Endothelial cell (in vitro differentiated cells): ENCODE measurements at places on chromosomes 12 and 14.

DNA sequence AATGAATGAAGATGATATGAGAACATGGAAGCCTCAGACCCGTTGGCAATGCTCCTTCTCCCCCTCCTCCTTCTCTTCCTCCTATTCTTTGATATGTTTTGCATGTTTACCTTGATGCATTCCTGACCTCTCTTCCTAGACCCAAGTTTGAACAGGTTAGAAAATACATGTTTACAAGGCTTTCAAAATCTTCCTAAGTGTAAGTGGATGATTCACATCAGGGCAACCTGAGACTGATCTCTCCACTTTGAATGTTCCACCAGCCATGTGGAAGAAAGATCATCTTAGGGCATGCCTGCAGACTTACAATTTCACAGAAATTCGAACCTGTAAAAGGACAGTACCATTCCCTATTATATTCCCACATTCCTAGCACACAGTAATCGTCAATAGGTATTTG, 18.0 kb upstream of the LDHB start:
- DNase-seq = no peak

DNA sequence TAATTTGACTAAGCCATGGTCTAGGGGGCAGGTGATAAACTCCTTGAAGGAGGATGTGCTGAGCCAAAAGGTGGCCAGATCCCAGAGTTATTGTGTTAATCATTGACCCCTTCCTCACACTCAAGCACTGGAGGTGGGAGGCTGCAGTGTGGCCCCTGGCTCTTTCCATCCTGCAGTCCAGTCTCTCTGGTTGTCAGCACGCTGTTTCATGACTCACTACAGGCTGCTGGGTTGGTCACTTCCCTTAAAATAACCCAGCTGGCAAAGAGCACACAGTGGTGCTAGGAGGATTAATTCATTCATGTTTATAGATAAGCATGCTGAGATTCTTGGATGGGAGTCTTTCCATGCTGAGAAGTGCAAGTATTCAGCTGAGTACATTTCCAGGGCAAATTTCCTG, 228.9 kb downstream of the ANO2 start:
- DNase-seq = no peak

DNA sequence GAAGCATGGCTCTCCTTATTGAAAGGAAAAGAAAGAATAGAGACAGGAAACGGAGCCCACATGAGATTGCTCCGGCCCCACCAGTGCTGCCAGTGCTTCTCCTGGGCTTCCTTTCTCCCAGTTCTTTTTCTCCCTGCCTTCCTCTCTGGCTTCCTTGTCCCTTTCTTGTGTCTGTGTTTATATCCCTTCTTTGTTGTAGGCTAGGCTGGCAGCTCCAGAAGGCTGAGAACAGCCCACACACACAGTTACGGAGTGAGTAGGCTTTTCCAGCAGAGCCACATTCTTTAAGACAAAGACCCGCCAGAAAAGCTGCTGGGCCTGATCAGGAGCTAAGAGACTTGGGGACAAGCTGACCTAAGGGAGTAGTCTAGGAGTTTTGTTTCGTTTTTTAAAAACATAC, 13.0 kb downstream of the CIPC start:
- DNase-seq = peak; percentile 45

DNA sequence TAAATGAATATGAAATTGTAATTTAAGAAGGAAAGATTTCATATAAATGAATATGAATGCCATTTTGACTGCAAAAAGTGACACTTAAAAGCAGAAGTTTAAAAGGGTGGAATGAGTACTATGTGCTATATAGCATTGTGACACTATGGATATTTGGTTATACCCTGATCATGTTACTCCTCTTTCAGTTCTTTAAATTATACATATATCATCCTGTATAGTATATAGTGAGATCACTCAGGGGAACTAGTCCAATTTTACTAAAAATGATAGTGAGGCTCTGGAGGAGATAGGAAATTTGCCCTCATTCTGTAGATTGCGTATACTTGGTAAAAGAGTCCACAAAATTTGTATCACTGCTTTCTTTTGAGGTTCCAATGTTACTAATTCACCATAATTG, 155.7 kb upstream of the BTG1 start:
- no peak for DNase-seq

- DNase-seq = no peak
These were observed 59.3 kb downstream of the ABCC9 start for GRCh38 chr12:21881965-21882364.

GRCh38 chr12:59085690-59086089, 165.4 kb upstream of the LRIG3 start:
- DNase-seq = no peak

DNA sequence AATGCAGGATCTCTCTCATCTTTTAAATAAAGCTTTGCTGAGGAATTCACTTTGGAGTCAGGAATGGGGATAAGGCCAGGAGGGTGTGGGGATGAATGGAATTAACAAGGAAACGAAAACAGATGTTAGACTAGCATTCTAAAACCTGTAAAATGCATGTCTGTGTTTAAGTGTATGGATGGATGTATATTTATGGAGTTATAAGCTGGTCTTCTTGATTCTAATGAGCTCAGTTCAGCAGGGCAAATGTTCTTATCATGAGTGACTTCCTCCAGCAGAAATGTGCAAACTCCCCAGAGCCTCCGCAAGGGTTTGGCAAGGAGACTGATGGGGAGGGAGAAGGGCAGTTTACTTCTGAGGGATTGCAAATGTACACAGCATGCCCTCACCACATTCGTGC, 149.1 kb downstream of the NTF3 start:
- no peak for DNase-seq
